ENCODE measurements at places on chromosomes 7 and 10.

DNA sequence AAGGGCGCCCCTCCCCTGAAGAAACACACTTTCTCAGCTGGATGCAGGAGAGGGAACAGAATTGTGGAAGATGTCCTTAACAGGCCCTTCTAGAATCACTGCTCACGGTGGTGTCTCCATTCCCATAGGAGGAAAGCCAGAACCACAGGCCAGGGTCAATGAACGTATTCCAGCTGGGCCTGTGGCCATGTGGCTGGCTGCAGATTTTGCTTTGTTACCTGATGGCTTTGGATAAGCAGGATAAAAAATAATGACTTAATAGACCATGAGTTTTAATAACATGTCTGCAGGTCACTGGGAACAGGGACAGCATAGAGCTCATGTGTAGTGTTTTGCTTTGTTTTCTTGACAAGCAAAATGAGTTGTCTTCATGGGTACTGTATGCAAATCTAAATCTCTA lies 210.3 kb downstream of the TRIL start:
- no peak for DNase-seq

DNA sequence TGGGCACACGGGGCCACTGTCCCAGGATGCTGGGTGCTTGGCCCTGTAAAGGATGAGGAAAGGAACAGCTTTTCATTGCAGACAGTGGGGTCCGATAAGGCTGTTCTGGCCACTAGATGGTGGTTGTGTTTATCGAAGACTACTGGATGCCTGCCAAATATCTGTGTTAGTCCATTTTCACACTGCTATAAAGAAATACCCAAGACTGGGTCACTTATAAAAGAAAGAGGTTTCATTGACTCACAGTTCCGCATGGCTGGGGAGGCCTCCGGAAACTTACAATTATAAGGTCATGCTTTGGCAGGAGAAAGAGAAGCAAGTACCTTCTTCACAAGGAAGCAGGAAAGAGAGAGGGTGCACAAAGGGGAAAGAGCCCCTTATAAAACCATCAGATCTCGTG lies 32.2 kb upstream of the GARS1 start:
- no peak for DNase-seq

DNA sequence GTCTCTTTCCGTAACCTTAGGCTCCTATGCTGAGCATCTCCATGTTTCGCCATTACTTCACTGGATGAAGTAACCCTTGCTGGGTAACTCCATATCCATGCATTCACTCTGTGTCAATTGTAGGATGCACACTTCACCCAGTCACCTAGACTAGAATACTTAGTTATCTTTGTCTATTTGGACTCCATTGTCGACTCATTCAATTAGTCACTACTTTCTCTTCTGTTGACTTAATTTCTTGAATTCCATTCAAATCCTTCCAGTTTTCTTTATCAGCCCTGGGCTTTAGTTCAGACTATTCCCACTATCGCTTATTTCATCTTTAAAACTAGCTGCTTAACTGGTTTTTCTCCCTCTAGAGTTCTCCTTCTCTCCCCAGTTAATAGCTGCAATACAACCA lies 111.3 kb upstream of the TNS3 start:
- DNase-seq, result no peak

GRCh38 chr10:116271593-116272439 lies 1.2 kb downstream of the GFRA1 start:
- no peak for DNase-seq

GRCh38 chr10:20157314-20157713 lies 341.1 kb downstream of the PLXDC2 start:
- no peak for DNase-seq

DNA sequence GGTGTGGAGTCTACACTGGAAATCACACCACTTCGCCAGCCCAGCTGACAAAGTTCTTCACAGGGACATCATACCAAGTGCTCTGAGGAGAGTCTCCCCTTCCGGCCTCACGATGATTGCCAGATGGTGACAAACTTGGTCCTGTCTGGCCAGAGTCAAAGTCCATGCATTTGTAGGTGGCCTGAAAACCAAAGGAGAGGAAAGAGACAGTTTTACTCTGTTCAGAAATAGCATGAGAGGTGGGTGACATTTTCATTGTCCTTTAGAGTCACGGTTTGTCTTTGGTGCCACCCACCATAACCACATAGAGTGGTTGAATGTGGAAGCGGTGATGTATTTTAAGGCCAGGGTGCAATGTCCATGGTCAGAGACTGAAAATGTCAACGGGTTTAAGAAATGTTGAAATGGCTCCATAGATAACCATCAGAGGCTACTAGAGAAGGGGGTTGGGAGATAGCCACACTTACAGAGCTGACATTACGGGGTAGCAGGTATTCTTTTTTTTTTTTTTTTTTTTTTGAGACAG lies 33.0 kb downstream of the BTBD16 start:
- DNase-seq, result no peak

- DNase-seq, result peak; percentile 17
Observed at GRCh38 chr10:121926671-121927317, 1.0 kb downstream of the ATE1 start.

GRCh38 chr7:129262324-129262723 lies 37.5 kb downstream of the AHCYL2 start:
- DNase-seq, result no peak

GRCh38 chr7:28224172-28224571 lies 43.6 kb upstream of the JAZF1 start:
- DNase-seq, result no peak

GRCh38 chr10:44385026-44385695 lies at the start of gene CXCL12:
Gene CXCL12 (minus strand): TSS chr10:44385097. CDS start chr10:44385005, 92 bp downstream.
- no peak for DNase-seq

All from CD4-positive, alpha-beta memory T cell (primary cell).